ENCODE measurements at places on chromosomes 12 and 14.

GRCh38 chr12:68538726-68539614 is 71.7 kb upstream of the RAP1B start:
- peak; percentile 21 for DNase-seq

- DNase-seq, result no peak
Observed at GRCh38 chr12:50659690-50660424, 104.0 kb upstream of the ATF1 start.

DNA sequence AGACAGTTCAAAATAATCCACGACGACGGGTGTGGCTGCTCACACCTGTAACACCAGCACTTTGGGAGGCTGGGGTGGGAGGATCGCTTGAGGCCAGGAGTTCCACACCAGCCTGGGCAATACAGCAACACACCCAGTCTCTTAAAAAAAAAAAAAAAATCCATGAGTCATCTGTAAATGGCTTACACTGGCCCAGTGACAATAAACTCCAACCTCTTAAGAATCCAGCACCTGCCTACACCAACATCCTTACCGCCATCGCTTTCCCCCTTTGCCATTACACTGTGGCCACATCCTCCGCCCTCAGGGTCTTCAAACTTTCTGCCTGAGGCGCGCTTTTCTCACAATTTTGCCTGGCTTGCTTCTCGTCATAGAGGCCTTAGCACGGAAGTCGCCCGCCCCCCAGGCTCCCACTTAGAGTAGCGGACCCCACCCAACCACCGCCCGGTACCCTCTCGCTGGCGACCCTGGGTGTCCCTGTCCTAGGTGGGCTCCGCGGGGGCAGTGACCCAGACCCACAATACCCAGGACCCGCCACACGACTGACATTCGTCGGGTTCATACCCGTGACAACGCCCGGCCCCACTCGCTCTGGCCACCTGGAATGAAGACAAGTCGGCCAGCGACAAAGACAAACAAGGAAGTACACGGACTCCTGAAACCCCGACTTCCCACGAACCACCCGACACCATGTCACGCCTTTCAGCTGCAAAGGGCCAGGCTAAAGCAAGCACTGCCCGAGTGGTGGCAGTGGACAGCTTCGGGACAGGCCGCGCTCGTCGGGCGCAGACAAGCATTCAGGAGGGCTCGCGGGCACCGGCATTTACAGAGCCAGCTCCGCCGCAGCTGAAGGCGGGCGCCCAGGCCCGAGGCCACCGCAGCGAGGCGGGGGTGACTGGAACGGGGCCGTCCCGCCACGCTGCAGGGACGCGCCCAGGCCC is 636 bp downstream of the GOLGA3 start:
- peak; percentile 40 for DNase-seq

GRCh38 chr12:28086521-28087155 is 103.6 kb upstream of the CCDC91 start:
- no peak for DNase-seq

DNA sequence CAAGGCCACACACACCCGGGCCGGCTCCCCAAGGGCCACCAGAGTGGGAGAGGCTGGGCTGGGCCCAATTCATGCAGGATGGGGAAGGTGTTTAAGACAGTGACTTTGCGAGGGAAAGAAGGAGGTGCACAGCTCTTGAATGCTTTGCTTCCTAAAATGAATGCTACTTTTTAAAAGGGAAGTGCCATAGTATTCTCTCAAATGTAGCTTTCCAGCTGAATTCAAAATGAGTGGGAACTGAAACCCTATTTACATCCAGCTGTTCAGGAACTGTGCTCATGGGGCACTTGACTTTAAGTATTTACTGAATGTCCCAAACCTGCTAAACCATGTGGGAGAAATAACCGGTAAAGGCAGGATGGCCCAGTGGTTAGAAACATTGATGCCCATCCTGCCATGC is 7.6 kb downstream of the ITPK1 start:
- no peak for DNase-seq

Measured in fibroblast of the conjunctiva (primary cell).